ENCODE measurements at places on chromosomes 12 and 14.

GRCh38 chr12:62728741-62729140 lies 206.2 kb downstream of the PPM1H start:
- DNase-seq = no peak

DNA sequence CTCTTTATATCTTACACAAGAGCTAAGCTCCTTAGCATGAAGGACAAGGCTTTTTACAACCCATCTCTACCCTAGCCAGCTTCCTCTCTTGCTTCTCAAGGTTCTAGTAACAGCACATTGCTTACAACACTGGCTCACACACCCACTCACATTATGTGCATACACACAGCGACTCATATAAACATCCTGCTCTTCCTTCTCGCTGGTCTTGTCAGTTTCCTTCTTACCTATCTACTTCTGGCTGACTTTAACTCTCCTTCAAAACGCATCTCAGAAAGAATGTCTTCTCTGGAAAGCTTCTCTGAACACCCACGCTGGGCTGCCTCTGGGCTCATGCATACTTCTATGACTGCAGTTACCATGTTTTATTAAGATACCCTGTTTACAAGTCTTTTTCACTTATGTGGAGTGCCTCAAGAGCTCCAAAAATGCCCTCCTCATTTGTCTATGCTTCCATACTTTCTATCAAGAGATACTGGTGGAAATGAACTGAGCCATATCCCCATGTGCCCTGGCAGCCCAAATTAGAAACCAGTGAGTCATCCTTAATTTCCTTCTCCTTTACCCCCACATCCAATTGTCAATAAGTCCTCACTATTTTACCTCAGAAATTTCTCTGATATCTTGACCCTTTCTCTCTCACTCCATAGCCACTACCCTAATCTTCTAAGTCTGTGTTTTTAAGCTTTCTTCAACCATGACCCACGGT lies 126.9 kb upstream of the KRAS start:
- no peak for DNase-seq

DNA sequence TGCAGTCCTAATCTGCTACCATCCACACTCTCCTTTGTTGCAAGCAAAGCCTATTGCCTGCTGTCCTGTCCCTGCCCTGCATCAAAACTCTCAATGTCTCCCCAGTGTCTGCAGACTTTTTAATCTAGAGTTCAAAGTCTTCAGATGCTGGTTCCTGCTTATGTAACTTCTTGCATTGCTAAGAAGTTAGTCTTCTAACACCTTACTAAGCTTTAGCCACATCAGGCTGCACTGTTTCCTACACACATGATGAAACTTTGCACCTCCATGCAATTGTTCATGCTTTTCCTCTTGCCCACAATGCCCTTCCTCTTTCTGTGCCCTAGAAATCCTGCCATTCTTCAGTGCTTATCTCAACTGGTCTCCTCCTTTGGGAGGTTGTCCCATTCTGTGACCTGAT lies 16.2 kb upstream of the DICER1 start:
- DNase-seq = no peak

- no peak for DNase-seq
These were observed 493 bp downstream of the NUMB start for GRCh38 chr14:73457924-73458182.

DNA sequence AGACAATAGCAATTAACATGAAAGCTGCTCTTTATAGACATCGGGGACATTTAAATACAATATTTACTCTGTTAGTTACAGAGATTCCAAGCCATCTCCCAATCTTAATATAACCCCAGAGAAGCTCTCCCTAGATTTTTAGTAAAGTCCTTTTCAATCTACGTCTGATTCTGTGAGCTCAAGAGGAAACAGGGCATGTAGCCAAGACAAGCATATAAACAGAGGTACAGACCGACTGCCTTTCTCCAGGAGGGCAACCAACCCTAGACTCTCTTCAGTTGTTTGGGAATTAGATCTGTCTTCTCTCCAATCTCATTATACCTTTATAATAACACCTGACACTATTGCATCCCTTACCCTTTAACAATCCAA lies 57.4 kb downstream of the TMTC1 start:
- DNase-seq = no peak

All from NCI-H1417 treated with DMSO at 0.1 percent for 48 hours (cell line).